Head of caudate nucleus (tissue), 42 donors: ENCODE measurements at places on chromosomes 2 and 18.

DNA sequence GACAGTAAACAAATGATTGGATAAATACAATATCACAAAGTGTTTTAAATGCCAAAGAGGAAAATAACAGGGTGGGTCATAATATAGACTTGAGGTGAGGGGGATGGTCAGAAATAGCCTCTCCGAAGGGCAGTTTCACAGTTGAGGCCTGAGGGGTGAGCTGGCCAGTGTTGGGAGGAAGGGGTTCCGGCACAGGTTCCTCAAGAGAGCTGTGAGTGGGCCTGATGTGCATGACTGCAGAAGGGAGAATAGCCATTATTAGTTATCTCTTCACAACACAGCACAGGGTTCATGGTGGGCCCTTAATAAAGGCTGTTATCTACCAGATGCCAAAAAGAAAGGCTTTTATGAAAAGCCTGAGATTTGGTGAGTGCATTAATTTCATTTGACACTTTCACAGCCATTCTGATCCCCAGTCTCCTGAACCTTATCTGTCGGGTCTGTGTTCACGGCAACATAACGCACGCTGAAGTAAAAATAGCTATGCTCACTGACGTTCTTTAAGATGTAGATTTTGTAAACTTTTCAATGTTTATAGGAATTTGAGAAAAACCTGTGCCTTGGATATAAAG lies 39.6 kb downstream of the POLR1A start:
- no peak for DNase-seq

GRCh38 chr2:201158111-201158929 lies 24.6 kb upstream of the CASP10 start:
- peak; percentile 51 for DNase-seq

GRCh38 chr2:184721881-184722280 lies 123.6 kb downstream of the ZNF804A start:
- DNase-seq, result no peak

DNA sequence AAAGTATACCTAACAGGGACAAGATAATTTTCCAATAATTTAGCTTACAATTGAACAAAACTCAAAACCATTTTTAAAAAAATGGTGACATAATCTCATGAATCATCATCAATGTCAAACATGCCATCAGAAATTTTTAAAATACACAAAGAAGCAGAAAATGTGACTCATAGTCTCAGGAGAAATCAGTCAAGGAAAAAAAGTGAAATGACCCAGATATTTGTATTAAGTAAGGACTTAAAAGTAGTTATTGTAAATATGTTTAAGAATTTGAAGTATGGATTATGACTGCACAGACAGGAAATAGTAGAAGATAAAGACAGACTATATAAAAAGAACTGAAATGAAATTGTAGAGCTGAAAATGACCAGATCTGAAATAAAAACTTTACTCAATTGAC lies 473.9 kb upstream of the SYT4 start:
- no peak for DNase-seq

DNA sequence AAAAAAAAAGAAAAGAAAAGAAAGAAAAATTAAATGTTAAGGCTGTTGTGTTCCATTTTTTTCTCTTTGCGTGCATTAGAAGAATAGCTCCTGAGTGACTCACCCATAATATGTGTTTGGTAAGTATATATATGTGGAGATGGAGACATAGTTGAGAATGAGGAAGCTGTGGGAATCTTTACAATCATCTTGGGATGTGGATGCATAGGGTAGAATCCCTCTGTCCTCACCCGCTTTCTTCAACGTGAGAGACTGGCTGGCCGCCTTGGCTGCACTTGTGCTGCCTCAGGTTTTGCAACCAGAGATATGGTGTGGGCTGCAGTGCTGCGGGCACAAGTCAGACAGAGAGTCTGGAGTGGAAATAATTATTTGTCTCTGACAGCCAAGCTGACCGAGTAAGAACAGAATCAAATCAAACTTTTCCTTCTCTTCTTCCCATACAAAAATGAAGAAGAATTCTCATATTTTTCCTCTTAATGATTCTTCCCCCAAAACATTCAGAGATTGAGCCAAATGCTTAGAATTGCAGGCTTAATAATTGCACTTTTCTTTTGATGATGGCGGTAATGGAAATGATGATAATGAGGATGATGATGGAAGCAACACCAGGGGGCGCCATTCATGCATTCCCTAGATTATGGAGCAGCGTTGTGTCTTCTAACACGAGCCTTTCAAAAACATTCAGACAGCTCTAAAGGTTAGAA lies 48.5 kb downstream of the SERPINB7 start:
- no peak for DNase-seq

GRCh38 chr2:189347540-189347939 lies 93.7 kb upstream of the WDR75 start:
- DNase-seq, result no peak
